ENCODE measurements at places on chromosomes 7 and 10. TPM values are rescaled to one million over a fixed set of nuclear protein-coding genes. Genes with fewer than 3 reads are reported as not detected.

DNA sequence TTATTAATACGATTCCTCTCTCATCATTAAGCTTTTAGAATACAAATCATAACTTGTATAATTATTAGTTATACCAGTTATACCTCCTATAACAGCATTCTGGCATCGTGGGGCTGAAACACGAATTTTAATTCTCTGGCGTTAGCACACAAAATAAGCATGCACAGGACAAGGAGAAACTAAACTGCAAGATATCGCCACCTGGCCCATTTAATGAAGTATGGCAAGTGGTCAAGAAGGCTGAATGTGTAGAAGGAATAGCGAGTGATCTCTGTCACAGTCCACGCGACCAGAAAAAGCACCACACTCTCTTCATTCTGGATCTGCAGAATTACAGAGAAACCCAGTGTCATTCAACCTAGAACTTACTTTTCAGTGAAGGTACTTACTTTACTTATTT is 18.1 kb downstream of the HACD1 start:
- DNase-seq: peak; percentile 49

DNA sequence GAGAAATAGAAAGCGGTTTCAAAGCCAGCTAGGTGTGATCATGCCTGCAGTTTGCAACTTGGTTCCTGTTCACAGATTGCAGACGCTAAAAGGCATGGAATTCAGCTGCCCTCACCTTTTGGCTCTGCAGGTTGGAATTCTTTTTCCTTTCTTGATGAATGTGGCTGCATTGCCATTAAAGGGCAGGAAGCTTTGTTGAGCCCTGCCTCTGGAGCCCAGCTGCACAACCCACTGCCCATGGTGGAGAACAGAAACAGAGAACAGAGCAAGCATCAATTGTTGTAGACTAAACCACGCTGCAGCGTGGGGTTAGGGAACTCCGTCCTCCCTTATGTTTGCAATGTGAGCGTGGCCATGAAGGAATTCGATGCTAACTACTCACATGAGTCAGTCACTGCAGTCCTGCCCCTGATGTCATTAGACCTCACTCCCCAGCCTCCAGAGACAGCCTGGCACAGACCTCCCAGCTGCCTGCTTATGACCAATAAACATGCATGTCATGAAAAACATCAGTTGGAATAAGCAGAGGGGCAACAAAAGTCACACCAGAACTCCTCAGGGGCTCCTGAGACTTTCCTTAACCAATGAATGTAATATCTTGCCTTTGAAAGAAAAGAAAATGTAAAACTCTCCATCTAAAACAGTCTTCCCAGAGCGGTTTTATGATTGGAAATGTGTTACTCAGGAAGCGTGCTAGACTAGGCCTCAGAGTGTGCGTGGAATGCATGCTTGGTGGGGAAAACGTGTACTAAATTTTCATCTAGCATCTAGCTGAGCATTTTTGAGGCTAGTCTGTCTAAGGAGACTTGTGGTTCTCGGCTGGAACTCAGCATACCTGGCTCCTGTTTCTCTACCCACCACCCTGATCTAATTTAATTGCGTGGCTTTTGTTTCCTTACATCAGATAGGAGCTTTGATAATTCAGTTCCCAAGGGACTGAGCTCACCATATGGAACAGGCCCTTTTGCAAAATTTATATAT is 232.2 kb downstream of the KIAA1217 start:
- DNase-seq: no peak

DNA sequence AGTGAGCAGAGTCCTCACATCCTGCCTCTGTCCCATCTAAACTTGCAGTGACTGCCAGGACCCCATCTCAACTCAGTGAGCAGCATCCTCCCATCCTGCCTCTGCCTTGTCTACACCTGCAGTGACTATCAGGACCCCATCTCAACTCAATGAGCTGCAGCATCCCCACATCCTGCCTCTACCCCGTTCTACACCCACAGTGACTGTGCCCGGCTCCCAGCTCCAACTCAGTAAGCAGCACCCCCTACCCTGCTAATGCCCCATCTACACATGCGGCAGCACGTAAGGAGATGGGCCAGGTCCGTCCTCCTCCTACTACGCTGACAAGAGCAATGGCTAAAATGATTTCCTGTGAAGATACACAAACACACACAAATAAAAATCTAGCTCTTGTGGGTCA is 65.5 kb downstream of the TNS3 start:
- no peak for DNase-seq

DNA sequence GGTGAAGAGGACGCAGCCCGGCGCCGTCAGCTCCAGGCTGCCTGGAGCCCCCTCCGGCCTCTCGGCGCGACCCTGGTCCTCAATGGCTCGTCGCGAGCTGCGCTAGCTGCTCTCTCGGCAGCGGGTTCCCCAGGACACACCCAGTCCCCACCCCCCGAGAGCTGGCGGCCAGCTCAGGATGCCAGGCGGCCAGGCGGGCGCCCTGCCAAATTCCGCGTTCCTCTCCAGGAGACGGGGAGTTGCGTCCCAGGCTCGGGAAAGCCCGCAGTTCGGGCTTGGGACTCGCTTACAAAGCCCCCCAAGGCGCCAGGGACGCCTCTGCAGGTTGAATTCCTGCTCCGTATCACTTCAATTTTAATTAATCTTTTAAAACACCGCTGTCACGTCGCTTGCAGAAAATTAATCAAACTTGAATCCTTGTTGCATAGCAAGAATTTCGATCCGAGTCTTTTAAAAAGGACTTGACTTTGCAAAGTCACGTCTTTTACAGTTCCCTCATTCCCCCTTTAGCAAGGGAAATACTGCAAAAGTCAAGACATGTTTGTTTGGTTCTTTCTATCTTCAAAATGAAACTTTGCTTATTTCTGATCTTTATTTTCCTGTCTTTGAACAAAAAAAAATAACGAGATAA is 28.2 kb downstream of the SKIDA1 start:
- DNase-seq: peak; percentile 73

- no peak for DNase-seq
Observed at GRCh38 chr7:124071843-124072242, 39.0 kb upstream of the TMEM229A start.

GRCh38 chr7:116633131-116633988 is 38.6 kb upstream of the MET start:
- DNase-seq: no peak

DNA sequence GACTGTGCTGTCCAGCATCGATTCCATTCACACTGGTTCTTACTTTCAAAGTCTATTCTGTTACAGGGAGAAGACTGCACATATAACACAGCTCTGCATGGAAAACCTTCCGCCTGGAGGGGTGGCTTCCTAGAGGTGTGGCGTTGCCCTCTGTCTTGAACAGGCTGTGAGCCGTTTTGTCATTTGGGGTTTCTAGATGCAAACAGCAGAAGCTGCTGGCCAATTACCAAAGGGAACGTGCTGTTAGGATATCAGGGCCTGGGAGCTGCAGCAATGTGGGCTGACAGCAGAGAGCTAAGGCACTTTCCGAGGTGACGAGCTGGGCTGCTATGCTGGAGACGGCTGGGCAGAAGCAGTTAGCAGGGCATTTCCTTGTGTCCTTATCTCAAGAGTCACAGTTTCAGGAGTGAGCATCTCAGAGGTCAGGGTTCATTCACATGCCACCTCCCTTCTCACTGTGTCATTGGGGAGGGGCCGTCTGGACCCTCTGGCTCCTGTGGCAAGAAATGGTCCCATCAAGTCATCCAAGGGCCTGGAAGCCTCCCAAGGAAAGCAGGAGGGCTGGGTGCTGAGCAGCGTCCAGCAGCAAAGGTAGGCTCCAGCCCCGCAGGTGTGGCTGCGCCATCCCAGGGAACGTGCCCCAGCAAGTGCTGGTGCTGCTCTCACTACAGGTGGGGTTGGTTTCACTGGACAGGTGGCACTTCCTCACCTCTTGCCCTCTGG is 106.5 kb downstream of the WDR37 start:
- DNase-seq: no peak

- DNase-seq: peak; percentile 72
Observed at GRCh38 chr7:156616269-156617202, 24.0 kb upstream of the RNF32 start.

DNA sequence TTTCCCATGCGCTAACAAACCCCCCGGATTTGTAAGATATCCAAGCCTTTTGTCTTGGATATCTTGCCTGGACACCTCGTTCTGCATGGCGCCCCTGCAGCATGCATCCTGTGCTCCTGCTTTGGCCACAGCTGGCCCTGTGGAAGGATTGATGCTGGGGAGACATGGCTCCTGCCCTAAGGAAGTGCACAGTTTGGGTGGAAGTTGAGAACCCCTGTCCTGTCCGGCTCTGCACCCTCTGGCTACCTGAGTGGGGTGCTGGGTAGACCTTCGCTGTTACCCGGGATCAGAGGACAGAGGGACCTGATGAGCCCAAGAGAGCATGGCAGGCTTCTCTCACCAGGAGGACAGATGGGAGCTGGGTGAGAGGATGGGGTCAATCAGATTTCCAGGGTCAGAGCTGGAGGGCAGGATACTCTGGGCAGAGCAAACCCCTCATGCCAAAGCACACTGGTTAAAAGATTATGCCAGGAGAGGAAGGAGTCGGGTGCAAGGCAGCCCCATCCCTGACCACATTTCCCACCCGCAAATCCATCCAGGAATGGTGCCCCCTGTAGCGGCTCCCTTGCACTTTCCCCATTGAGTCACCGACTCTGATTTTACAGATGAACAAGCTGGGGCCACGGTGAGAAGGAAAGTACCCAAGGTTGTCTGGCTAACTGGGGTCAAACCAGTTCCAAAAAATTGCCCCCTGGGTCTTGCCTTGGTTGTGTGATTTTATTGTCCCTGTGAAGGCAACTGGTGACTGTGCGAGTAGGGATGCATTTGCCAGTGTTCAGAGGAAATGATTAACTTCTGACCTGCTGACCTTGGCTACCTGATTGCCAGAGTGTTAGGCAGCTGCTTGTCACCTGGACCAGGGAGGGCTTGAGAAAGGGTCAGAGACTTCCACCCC is 290.1 kb upstream of the ZMIZ1 start:
- no peak for DNase-seq

DNA sequence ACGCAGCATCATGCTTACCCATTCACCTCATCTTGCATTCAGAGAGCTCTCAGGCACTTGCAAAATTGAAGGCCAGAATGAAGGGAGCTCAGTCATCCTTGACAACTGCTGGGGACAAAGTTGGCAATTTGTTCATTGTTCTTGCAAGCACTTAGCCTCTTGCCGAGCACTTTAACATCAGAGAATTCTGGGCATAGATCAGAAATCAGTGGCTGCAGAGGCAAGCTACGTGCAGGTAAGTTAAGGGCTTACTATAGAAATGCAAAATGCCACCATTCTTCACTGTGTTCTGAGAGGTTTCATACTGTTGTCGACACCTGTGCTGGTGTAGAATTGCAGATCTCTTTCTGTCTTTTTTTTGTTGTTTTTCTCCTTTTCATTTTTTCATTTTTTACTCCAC is 84.1 kb upstream of the INSYN2A start:
- DNase-seq: no peak

The CRHR2 gene
- total RNA-seq: not detected

The SPAG6 gene
- not detected for total RNA-seq

The NSUN5 gene
- total RNA-seq: 72.5 TPM

The CLDN4 gene
- not detected for total RNA-seq

The LGI1 gene
- not detected for total RNA-seq
